Fibroblast of skin of right biceps (primary cell): ENCODE measurements at places on chromosomes 16 and 17.

DNA sequence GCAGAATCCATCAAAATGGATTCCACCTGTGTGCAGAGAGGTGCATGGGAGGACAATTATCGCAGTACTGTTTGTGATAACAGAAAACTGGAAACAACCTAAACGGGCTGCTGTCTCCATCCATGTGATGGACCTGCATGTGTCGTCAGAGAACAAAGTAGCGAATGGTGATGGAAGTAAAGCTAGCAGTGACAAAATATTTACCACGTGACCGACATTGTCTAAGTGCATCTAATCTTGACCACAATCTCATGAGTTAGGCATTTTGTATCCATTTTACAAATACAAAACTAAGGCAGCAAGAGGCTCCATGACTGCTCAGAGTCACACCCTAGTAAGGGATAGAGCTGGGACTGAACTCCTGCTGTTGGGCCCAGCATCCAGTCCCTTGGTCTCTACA, 187.3 kb downstream of the LGALS9B start:
- DNase-seq, result no peak

GRCh38 chr16:71564335-71564967, 12.4 kb downstream of the TAT start:
- DNase-seq, result no peak

DNA sequence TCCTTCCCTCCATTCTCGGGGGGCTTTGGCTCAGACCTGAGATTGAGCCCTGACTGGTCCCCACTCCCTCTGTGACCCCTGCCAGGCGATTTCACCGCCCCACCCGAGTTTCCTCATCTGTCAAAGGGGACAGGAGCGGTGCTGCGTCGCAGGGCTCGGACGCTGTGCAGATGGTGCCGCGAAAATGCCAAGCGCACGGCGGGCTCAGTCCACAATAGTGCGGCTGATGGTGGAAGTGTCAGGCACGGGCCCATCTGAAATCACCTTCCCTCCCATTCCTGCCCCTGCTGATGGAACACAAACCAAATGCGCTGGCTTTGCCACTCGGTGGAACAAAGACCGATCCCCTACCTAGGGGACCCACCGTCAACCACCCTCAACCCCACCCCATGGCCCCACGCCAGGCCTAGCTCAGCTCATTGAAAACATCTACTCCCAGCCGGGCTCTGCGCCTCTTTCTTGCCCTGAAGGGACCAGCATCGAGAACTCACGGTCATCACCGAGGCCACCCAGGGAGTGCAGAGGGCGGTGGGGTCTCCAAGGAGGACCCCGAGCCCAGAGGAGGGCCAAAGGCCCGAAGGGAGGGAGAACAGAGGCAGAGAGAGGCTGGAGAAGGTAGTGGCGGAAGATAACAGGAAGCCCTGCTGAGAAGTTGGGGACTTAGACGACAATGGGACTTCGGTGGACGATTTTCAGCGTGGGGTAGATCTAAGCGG, 1.4 kb downstream of the CARHSP1 start:
- no peak for DNase-seq

DNA sequence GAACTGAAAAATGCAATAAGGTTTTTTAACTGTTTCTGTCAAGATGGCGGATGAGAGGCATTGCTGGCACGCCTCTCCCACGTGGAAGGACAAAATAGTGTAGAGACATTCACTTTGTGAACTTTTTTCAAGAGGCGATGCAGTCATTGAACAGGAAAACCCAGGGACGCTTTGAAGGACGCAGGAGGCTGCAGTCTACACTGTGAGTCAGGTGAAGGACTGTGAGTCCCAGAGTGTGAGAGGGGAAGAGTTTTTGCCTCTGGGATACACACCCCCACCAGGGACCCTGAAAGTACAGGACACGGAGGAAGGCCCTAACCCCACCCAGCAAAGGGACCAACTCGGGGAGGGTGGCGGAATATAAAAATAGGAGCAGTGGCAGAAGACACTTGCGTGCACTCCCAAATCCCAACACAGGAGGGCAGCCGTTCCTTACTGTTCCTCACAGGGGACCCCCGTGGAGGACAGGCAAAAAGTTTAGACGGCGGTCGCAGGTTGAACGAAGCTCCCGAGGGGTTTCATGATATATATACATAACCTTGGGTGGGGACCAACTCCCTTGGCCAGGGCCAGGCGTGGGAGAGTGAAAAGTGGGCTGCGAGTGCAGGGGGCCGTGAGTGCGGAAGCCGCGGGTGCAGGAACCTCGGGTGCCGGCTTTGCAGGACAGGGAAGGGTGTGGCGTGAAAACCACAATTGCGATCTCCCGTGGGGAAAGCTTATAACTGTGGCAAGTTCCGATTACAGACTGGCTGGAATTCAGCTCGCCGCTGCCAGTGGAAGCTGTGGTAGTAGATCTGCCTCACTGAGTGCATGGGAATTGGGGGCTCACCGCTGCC, 82.0 kb upstream of the ALOX12 start:
- DNase-seq, result peak; percentile 59

GRCh38 chr16:58732545-58733247, 1.4 kb downstream of the GOT2 start:
- DNase-seq, result peak; percentile 60

GRCh38 chr16:51268237-51268636, 117.2 kb upstream of the SALL1 start:
- DNase-seq, result no peak

DNA sequence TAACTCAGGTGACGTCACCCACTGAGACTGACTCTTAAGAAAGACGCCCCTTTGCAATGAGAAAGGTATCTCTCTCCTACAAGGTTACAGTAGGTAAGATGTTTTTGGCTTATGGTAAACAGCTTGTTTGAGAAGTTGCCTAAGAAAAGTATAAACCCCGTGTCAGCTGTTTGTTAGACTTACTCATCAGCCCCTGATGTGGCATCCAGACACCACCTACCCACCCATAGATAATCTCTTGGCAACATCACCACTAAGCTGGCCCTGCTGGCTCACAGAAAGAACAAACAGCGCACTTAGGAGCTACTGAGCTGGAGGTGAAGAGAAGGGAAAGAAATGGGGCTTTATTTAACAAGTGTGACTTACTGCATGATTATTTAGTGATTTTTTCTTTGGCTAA, 121.0 kb downstream of the PARN start:
- no peak for DNase-seq

DNA sequence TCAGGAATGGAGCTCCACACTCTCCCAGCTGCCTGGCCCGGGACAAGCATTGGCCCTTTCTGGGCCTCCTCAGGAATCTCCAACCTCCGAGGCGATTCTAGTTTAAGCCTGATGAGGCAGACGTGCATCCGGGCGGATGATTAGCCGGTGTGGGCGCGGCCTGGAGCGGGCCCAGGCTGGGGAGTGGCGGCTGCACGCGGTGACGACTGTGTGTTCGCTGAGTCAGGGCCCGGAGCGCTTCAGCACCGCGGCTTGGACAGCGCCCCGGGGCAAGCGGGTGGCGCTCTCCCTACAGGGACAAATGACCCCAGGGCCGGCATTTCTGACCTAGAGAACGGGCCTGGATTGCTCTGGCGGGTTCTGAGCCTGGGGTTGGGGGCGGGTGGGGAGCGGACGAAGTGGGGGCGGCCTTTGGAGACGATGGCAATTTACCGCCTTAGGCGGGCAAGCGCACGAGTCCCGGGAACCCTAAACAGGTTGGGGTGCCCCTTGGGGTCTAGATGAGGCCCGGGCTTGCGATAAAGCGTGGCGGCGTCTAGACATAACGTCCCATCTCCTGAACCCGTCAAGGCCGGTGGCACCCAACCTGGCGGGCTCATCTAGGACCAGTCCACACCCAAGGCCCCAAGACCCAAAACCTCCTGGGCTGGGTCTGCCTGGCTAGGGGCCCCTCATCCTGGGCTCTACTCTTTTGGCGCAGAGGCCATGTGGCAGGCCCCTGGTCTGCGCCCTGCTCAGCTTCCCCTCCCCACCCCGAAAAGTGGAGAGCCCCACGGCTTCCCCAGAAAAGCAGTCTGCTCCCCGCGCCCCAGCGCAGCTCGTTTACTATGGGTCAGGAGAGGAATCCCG, 22.3 kb upstream of the ZNHIT3 start:
- DNase-seq, result peak; percentile 81

DNA sequence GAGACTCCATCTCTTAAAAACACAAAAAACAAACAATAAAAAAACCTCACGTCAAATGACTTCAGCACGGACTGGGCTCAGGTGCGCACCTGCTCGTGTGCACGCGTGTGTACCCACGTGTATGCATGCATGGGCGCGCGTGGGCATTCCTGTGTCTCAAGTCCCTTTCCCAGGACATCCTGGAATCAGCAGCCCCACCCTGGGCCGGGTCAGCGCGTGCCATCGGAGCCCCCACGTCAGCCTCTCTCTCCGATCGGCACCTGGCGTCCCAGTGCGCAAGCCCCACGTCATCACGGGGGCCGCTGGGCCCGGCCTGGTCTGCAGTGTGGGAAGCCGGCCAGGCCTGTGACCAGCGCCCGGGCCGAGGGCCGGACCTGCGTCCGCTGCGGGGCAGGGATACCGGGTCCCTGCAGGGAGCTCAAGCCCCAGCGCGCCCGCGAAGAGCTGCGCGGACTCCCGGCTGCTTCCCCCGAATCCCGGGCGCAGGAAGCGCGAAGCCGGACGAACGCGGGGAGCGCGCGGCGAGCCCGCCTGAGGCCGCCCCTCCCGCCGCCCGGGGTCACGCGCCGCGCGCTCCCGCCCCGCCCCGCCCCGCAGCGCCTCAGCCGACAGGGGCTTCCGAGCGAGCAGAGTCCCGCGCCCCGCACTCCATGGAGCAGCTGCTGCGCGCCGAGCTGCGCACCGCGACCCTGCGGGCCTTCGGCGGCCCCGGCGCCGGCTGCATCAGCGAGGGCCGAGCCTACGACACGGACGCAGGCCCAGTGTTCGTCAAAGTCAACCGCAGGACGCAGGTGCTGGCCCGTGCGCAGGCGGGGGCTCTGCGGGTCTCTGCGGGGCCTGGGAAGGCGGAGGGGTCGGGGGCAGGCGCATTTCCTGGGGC, at the start of gene FN3K:
Gene FN3K (plus strand): TSS at position 629 of the 880 bp plus-strand sequence. CDS start 22 bp downstream, at position 651.
- peak; percentile 49 for DNase-seq

DNA sequence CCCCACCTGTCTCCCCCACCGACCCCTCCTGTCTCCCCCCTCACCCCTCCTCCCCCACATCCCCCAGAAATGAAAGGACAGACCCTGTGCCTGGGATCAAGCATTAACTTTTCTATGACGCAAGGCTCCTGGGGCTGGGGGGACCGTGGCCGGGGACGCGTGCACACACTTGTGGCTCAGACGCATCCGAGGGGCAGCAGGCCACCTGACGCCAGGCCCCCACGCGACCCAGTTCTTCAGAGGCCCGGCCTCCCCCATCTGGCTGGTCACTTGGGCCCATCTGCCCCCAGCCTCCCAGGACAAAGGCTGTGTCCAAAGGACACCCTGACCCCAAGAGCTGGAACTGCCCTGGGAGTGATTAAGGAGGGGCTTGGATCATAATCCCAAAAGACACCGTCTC, 14.0 kb upstream of the PVALEF start:
- no peak for DNase-seq

GRCh38 chr17:32920293-32920692, 7.7 kb upstream of the TMEM98 start:
- DNase-seq, result no peak

GRCh38 chr17:21278450-21279197, 5.9 kb upstream of the MAP2K3 start:
- DNase-seq, result no peak

DNA sequence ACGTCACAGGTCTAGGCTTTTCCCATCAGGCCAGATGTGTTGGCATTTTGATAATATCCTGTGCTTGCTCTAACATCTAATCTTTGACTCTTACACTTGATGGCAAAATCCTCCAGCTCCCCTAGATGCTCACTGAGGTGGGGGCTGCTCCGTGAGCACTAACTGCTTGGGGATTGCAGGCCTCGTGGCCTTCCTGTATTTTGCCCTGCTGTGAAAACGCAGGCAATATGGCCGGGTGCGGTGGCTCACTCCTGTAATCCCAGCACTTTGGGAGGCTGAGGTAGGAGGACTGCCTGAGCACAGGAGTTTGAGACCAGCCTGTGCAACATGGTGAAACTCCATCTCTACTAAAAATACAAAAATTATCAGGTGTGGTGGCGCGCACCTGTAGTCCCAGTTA, 9.7 kb upstream of the MLKL start:
- no peak for DNase-seq

DNA sequence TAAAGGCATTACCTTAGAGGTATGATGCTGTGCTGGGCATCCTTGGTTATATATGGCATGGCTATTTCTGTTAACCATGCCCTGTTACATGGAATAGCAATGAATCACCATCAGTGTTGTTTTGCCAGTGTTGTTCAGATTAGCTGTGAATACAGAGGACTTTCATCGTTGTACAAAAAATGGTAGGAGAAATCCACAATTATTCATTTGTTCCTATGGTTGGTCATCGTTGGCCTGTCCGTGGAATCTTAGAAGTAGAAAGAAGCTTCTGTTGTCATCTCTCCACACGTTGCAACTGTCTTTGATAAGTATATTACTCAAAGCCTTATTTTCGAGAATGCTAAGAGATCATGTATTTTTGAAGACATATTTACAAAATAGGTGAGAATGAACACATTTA, 114.3 kb upstream of the CACNG5 start:
- no peak for DNase-seq

- DNase-seq, result no peak
These were observed 10.9 kb downstream of the TRAF7 start for GRCh38 chr16:2166263-2167067.
